ENCODE measurements at places on chromosomes 5 and 9. TPM values are rescaled to one million over a fixed set of nuclear protein-coding genes. Genes with fewer than 3 reads are reported as not detected.

Gene BTNL8
- total RNA-seq, result not detected

Gene CDC37L1
- 32.5 TPM for total RNA-seq

GRCh38 chr5:76641514-76642120, 18.4 kb upstream of the F2RL2 start:
- DNase-seq, result peak; percentile 56

GRCh38 chr9:101220341-101220740, 164.5 kb downstream of the BAAT start:
- no peak for DNase-seq

DNA sequence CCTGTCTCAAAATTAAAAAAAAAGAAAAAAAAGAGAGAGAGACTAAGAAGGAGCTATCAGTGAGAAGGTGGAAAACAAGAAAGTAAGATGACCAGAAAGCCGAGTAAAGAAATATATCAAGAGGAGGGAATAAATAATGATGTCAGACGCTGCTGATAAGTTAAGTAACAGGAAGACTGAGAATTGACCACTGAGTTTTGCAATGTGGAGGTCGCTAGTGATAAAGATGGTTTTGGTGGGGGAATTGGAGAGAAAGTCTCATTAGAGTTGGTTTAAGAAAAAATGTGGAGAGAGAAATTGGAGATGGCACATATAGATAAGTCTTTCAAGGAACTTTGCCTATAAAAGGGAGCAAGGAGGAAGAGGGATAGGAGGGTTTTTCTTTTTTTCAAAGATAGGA, 91.9 kb downstream of the RAD23B start:
- no peak for DNase-seq

GRCh38 chr5:32601623-32602295, 16.4 kb downstream of the SUB1 start:
- no peak for DNase-seq

Gene SV2C
- total RNA-seq, result not detected

- DNase-seq, result no peak
Observed at GRCh38 chr5:41670216-41670615, 159.8 kb upstream of the PLCXD3 start.

GRCh38 chr5:111676466-111676865, 80.5 kb downstream of the NREP start:
- no peak for DNase-seq

Gene FGF18
- total RNA-seq, result 2.8 TPM

Gene BASP1
- total RNA-seq, result 9.4 TPM

Gene SLCO4C1
- total RNA-seq, result 0.16 TPM

DNA sequence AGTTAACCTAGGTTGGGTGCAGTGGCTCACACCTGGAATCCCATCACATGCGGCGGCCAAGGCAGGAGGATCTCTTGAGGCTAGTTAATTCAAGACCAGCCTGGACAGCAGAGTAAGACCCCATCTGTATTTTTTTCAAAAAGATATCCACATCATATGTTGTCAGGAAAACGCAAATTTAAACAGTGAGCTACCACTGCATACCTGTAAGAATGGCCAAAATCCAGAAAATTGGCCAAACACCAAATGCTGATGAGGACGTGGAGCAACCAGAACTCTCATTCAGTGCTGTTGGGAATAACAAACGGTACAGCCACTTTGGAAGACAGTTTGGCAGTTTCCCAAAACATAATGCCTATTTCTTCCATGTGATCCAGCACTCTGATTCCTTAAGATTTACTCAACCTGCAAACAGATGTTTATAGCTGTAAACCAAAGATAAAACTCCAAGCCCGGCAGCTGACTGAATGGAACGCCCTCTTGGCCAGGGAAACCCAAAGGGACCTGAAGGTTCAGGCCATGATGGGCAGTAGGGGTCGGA, 12.4 kb downstream of the CEL start:
- DNase-seq, result no peak

- DNase-seq, result no peak
Observed at GRCh38 chr5:153987301-153987700, 51.4 kb downstream of the FAM114A2 start.
